ENCODE measurements at places on chromosomes 7 and 10.

- DNase-seq, result peak; percentile 62
Observed at GRCh38 chr7:30427296-30428070, 51.1 kb downstream of the NOD1 start.

DNA sequence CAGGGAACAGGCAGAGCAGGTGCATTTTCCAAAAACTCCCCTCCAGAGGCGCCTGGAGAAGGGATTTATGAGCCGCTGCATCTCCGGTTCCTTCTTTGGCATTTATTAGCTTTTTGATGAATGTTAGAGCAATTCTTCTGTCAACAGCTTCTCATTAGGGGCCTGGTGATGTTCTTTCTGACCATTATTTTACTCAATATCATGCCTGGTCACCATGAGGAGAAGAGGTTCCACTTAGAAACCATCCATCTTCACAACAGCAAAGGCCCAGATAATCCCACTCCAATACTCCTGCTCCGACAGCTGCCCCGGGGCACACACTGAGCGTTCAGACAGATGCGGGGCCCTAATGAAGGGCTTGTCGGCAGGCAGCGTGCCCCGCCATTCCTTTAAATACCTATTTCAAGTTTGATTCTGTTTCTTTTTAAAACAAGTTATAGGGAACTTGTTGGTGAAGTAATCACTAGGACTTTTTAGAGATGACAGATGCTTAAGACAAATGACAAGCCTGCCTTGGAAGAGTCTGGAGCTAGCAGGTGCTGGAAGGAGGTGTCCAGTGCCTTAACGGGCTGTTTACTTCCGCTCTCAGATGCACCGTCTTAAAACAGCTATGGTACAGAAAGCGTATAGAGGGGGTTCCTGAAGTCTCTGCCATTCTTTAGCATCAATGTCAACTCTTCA, 31.7 kb downstream of the ECHDC3 start:
- DNase-seq, result no peak

GRCh38 chr7:41010967-41011366, 691.9 kb downstream of the INHBA start:
- DNase-seq, result peak; percentile 65

GRCh38 chr7:128362670-128363069, 1.2 kb upstream of the PRRT4 start:
- no peak for DNase-seq

GRCh38 chr10:18400201-18400905, 251.0 kb downstream of the NSUN6 start:
- DNase-seq, result no peak

DNA sequence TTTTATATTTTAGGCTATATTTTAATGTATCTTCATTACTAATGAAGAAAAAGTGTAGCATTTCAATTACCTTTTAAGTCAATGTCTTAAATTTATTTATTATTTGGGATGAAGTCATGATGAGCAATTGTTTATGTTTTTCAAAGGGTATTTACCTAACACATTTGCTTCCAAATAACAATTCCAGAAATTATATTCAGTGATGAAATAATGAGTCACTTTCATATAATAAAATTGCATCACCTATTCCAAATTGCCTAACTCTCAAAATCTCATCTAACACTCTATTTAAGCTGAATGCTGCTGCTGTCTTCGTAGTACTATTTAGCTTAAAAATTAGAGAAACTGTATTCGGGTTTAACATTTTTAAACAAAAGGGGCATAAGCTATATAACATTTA, 97.7 kb downstream of the PRKG1 start:
- no peak for DNase-seq

- peak; percentile 84 for DNase-seq
Observed at GRCh38 chr10:71255808-71256660, 43.7 kb downstream of the UNC5B start.

DNA sequence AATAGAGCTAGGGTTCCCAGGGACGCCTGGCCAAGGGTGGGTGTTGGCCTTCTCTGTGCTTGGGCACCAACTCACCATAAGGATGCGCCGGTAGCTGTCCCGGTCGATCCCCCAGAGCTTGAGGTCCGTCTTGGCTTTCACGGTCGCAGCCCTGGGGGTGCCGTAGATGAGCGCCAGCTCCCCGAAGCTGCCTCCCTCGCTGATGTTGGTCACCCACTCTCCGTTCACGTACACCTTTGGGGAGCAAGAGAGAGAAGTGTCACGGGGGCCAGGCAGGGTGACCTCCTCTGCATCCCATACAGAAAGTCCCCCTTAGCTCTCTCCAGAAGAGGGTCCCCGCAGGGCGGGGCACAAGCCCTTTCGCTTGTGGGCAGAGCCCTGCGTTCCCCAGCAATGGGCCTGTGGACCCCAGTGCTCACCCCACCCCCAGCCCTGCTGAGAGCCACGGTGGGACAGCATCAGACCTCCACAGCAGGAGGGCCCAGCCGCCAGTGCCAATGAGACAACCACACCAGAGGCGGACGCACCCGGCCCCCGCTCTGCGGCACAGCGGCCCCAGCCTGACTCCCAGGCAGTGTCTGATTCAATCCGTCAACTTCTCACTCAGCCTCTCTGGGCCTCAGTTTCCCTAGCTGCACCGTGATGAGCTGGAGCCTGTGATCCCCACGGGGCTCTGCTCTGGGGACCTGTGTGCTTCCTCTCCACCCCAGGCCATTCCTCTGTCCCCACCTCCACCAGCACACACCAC, 76.6 kb upstream of the PDGFA start:
- DNase-seq, result no peak

DNA sequence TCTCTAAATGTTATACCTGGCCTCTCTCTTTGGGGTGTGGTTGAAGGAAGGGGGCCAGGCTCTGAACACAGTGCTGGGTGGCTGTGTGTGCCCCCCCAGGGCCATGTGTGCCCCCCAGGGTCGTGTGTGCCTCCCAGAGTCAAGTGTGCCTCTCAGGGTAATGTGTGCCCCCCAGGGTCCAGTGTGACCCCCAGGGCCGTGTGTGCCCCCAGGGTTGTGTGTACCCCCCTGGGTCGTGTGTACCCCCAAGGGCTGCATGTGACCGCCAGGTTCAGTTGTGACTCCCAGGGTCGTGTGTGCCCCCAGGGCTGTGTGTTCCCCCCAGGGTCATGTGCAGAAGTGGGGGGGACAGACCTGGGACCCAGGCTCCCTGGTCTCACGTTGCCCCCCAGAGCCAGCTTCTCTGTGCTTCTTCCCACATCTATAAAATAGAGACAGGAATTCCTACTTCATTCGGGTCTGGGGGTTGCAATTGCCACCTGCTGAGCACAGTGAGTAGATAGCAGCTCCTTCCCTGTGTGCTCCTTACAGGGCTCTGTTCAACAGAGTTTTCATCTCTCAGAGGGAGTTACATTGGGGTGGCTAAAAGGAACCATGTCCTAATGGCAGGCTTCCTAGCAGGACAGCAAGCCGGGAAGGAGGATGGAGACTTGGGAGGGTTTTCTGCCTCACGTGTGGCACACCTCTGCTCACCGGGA, 40.7 kb upstream of the AQP1 start:
- DNase-seq, result no peak

DNA sequence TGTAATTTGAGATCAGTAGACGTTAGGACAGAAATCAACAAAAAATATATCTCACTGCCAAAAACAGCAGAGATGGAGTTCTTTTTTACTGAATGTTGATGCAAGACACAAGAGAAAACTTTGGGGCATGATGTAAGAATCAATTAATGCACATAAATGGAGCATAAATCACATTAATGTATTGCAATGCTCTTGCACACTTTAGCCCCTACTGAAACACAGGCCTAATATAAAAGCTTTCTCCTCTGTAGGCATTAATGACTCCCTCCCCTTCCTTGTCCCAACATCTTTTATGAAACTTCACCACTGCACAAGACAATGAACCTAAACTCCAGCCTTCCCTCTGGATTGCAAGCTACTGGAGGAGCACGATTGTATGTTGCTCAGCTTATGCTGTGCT, 58.8 kb downstream of the CACNA2D1 start:
- DNase-seq, result no peak

GRCh38 chr7:13874783-13875182, 114.7 kb downstream of the ETV1 start:
- DNase-seq, result no peak

GRCh38 chr7:12747687-12748306, 60.4 kb downstream of the ARL4A start:
- DNase-seq, result no peak

Measured in sigmoid colon (tissue), 7 donors.